ENCODE measurements at places on chromosomes 11 and 22. TPM values are rescaled to one million over a fixed set of nuclear protein-coding genes. Genes with fewer than 3 reads are reported as not detected.
A peak's percentile ranks its signal among the peaks of the same experiment; 100 is the strongest.

The OR56B1 gene
- total RNA-seq, result not detected

The CDHR5 gene
- total RNA-seq, result not detected

The SPTBN2 gene
- 0.27 TPM for total RNA-seq

- no peak for DNase-seq
These were observed 72.8 kb downstream of the SCUBE1 start for GRCh38 chr22:43270314-43270908.

DNA sequence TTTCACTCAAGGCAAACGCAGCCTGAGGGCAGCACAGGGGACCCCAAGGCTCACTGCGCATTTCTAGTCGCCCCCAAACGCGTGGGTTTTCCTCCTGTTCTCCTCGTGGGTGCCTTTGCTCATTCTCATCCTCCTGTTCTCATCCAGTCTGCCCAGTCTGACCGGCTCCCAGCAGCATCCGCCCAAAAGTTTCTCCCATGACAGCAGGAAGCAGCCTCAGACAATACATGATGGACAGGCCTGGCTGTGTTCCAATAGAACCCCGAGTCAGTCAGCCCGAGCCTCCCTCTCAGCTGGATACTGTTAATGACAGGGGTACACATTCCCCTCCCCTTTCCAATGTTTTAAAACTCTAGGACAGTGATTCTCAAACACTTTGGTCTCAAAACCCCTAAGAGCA is 22.5 kb upstream of the KRTAP5-7 start:
- no peak for DNase-seq

- DNase-seq, result no peak
These were observed 106.2 kb upstream of the RASSF10 start for GRCh38 chr11:12902791-12903486.

- peak; percentile 91 for DNase-seq
These were observed 60.4 kb downstream of the ST3GAL4 start for GRCh38 chr11:126415669-126416420.

GRCh38 chr11:79122759-79123158 is 318.1 kb downstream of the TENM4 start:
- DNase-seq, result no peak

All from fibroblast of the aortic adventitia (primary cell).